Lower lobe of right lung (tissue), 2 donors: ENCODE measurements at places on chromosomes 2 and 18. TPM values are rescaled to one million over a fixed set of nuclear protein-coding genes. Genes with fewer than 3 reads are reported as not detected.

- no peaks in the 10 kb centered on the region for H3K27me3 ChIP-seq
- peaks cover 88% of the 10 kb centered on the region for H3K36me3 ChIP-seq
- H3K4me3 ChIP-seq, result no peak overlapping the region
- no peak overlapping the region for H3K27ac ChIP-seq
- no peaks in the 10 kb centered on the region for H3K4me1 ChIP-seq
Measured at GRCh38 chr2:3427272-3427671, 47.8 kb downstream of the TRAPPC12 start.

GRCh38 chr2:229927817-229928321 lies 5.6 kb downstream of the FBXO36 start:
- H3K36me3 ChIP-seq, result no peaks in the 10 kb centered on the region
- no peak for DNase-seq
- H3K27me3 ChIP-seq, result no peaks in the 10 kb centered on the region
- no peak overlapping the region for H3K4me3 ChIP-seq
- H3K4me1 ChIP-seq, result peaks cover 9% of the 10 kb centered on the region

DNA sequence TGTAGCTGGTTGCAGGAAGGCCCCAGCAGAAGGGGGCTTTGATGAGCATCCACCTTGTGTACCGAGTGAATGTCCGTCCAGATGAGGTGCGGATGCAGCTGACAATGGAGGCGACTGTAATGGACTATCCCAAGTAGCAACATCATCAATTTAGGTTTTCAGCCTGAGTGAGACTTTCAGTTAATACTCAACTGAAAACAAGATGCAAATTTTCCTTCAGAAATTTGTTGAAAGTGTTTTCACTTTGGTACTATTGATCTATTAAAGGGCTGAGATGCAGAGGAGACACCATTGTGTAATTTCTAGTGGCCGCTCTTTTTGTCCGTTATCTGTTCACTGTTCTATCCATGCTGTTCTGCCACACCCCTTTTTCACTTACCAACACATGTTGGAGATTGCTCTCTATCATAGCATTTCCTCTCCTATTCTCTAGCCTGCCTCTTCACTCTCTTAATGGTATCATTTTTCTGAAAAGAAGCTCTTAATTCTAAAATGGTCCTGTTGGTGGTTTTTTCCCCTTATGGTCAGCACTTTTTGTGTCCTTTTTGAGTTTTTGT lies 12.0 kb upstream of the CASP8 start:
- H3K27ac ChIP-seq, result no peak overlapping the region
- no peak for DNase-seq
- H3K4me3 ChIP-seq, result no peak overlapping the region
- H3K4me1 ChIP-seq, result peaks cover 9% of the 10 kb centered on the region

GRCh38 chr2:175233135-175233719 lies 51.7 kb upstream of the ATP5MC3 start:
- H3K27me3 ChIP-seq, result no peaks in the 10 kb centered on the region
- no peak overlapping the region for H3K27ac ChIP-seq
- H3K36me3 ChIP-seq, result no peaks in the 10 kb centered on the region
- DNase-seq, result no peak
- no peaks in the 10 kb centered on the region for H3K4me1 ChIP-seq

DNA sequence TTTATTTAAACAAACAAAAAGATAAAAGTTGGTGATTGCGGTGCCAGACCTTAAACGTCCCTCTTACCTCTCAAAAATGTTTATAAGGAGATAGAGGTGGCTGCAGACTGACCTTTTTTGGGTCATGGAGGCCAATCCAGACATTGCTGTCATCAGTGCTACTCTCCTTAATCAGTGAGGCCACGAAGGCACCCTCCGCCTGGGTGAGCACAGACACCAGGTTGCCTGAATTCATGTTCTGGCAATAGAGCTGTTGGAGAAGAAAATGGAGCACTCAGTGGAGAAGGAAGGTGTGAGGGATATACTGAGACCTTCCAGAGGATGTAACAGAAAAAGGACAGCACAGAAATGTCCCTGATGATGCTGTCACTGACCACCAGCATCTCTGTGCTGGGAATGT lies 1.5 kb downstream of the REG1B start:
- no peak overlapping the region for H3K27ac ChIP-seq
- H3K4me3 ChIP-seq, result no peak overlapping the region
- H3K27me3 ChIP-seq, result no peaks in the 10 kb centered on the region

DNA sequence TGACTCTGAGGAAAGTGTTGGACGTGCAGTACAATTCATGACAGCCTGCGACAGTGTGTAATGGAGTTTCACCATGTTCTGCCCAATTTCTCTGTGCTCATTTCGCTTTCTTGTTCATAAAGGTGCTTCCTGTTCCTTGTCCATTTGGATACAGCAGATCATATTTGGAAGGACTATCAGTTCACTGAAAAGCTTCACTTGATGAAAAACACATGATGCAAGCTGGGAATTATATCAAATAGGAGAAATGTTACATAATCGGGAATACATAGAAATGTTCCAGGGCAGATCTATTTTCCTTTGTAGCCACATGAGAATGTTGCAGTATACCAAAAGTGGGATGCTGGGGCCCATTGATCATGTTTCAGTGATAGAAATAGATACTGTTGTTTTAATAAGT lies 266.3 kb upstream of the SLC14A2 start:
- H3K36me3 ChIP-seq, result no peaks in the 10 kb centered on the region
- no peak for DNase-seq
- no peak overlapping the region for H3K4me3 ChIP-seq
- H3K27ac ChIP-seq, result no peak overlapping the region
- H3K4me1 ChIP-seq, result no peaks in the 10 kb centered on the region

DNA sequence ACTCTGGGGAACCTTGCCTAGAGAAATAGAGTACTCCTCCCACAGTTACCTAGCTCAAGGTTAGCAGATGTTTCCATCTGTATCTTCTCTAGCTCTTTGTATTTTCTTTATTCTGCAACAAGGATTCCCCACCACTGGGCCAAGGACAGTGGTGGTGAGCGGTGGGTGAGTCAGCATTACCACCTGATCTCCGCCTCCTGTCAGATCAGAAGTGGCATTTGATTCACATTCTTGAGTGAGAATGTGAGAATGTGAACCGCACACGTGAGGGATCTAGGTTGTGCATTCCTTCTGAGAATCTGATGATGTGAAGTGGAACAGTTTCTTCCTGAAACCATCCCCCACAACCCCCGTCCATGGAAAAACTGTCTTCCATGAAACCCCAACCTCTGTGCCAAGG lies 9.0 kb downstream of the EPB41L3 start:
- H3K27me3 ChIP-seq, result no peaks in the 10 kb centered on the region
- no peaks in the 10 kb centered on the region for H3K4me1 ChIP-seq
- H3K36me3 ChIP-seq, result no peaks in the 10 kb centered on the region
- DNase-seq, result no peak
- no peak overlapping the region for H3K4me3 ChIP-seq

GRCh38 chr2:228771774-228772173 lies 499.3 kb downstream of the PID1 start:
- H3K4me1 ChIP-seq, result no peaks in the 10 kb centered on the region
- no peaks in the 10 kb centered on the region for H3K27me3 ChIP-seq
- H3K4me3 ChIP-seq, result no peak overlapping the region
- H3K36me3 ChIP-seq, result no peaks in the 10 kb centered on the region
- no peak for DNase-seq

- no peak overlapping the region for H3K27ac ChIP-seq
- H3K4me3 ChIP-seq, result no peak overlapping the region
- H3K36me3 ChIP-seq, result no peaks in the 10 kb centered on the region
- no peaks in the 10 kb centered on the region for H3K27me3 ChIP-seq
Measured at GRCh38 chr2:114859726-114860510, 417.5 kb downstream of the DPP10 start.

- DNase-seq, result no peak
- H3K4me1 ChIP-seq, result peaks cover 10% of the 10 kb centered on the region
- H3K36me3 ChIP-seq, result peaks cover 41% of the 10 kb centered on the region
- H3K27ac ChIP-seq, result no peak overlapping the region
Measured at GRCh38 chr2:232781765-232782164, 5.4 kb upstream of the KCNJ13 start.

DNA sequence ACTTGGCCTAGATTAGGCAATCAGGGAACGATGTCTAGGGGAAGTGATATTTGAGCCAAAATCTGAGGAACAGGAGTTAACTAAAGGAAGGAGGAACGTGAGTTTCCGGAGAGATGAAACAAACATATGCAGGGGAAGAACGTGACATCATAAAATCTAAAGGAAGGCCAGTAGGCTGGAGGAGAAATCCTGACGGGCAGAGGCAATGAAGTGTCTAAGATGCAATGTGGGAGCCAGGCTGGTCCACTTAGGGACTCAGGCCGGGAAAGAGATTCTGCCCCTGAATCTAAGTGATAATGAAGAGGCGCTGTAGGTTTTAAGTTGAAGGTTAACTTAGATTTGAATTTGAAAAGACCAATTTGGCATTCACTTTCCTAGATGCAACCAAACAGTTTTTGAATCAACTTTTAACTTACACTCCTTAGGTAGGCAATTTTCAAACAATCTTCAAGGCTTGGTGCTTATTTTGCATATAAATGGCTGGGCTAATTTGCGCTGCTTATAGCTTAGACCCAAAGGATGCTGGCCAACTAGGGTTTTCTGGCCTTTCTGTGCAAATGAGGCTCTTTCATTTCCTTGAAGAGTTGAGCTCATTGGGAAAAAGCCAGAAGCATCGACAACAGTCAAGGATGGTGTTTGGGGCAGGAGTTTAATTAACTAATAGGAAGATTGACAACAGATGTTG lies 221.7 kb downstream of the SOX11 start:
- no peaks in the 10 kb centered on the region for H3K36me3 ChIP-seq
- no peak overlapping the region for H3K27ac ChIP-seq
- no peak overlapping the region for H3K4me3 ChIP-seq

DNA sequence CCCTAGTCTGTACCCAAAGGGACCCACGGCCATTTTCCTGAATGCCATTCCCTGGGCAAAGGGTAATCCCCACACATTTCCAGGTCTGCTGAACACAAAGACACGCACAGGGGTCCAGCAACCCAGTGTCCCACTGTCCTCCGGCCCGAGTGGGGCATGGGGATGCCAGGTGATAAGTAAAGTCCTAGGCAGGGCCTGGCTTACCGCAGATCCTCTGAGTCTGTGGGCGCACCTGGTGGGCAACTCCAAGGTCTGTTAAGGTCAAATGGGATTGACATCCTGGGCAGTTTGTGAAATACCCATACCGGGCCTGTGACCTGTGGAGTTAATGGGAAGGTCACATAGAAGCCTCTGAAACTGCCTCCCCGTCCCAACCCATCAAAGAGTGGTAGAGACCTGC lies 116.1 kb downstream of the EIPR1 start:
- no peak for DNase-seq
- no peaks in the 10 kb centered on the region for H3K4me1 ChIP-seq
- peaks cover 7% of the 10 kb centered on the region for H3K36me3 ChIP-seq
- H3K4me3 ChIP-seq, result no peak overlapping the region
- no peak overlapping the region for H3K27ac ChIP-seq

DNA sequence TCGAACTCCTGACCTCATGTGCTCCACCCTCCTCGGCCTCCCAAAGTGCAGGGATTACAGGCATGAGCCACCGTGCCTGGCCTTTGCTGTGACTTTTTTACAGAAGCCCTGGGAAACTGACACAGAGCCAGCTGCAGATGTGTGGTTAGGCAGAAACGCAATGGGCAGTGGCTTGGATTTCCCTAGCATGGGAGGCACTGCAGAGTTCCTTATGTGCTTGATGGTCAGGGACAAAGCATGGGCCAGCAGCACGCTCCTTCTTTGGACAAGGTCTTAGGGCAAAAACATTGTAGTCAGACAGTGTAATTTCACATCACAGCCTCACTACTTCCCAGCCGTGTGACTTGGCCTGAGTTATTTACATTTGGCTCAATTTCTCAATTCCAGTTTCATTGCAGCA lies 153.9 kb downstream of the RNF144A start:
- H3K4me3 ChIP-seq, result no peak overlapping the region
- no peak overlapping the region for H3K27ac ChIP-seq
- no peaks in the 10 kb centered on the region for H3K27me3 ChIP-seq

GRCh38 chr2:168773128-168773527 lies 29.3 kb upstream of the NOSTRIN start:
- no peaks in the 10 kb centered on the region for H3K36me3 ChIP-seq
- no peak for DNase-seq
- H3K27ac ChIP-seq, result no peak overlapping the region
- H3K27me3 ChIP-seq, result no peaks in the 10 kb centered on the region

DNA sequence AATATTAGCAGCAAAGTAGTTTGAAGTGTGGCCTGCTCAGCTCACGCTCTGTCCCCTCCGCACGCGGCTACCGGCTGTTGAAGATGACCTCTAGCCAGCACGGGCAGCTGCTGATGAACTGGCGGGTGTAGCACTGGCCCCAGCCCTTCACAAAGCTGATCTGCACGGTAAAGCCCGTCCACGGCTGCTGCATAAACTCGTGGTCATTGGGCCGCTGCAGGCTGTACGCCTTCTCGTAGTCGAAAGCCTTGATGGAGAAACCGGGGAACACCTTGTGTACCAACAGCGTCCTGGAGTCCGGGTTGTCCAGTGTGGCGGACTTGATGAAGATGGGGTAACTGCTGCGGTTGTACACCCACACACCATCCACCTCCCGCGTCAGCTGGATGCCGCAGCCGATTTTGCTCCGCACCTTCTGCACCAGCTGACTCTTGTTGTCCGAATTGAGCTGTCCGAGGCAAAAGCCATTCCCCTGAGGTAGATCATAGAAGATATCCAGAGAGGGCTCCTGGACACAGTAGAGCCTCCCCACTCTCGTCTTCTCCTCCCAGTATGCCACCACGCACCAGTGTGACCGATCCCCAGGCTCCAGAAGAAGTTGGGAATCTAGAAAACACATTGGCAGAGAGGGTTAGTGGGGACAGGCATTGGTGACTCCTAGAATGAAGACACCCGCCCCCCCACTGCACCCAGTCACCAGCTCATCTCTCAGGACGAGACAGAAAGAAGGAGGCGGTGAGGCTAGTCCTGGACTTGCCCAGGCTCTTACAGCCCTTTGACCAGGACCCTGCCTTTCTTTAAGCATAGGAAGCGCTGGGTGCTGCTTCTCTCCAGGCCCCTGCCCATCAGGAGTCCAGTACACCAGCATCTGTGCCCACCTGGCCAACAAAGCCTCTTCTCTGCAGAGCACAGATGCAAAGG lies 29.2 kb downstream of the SMAD7 start:
- peaks cover 90% of the 10 kb centered on the region for H3K4me1 ChIP-seq
- H3K4me3 ChIP-seq, result peak overlapping the region; percentile 50
- peak overlapping the region; percentile 83 for H3K27ac ChIP-seq

GGCX gene
- 62.2 TPM for total RNA-seq

PLEKHM3 gene
- 25.8 TPM for total RNA-seq

CIB4 gene
- total RNA-seq, result not detected

REG3G gene
- not detected for total RNA-seq

UGT1A7 gene
- total RNA-seq, result not detected

CPLX4 gene
- not detected for total RNA-seq

TRPM8 gene
- not detected for total RNA-seq
